ENCODE measurements at places on chromosomes 6 and 20. TPM values are rescaled to one million over a fixed set of nuclear protein-coding genes. Genes with fewer than 3 reads are reported as not detected.

The OPRM1 gene
- not detected for total RNA-seq

The MEI4 gene
- total RNA-seq = under 0.01 TPM

The DEFB132 gene
- total RNA-seq = not detected

The SEL1L2 gene
- total RNA-seq = not detected

The SMOC2 gene
- total RNA-seq = not detected

The CST7 gene
- not detected for total RNA-seq

The TBXT gene
- not detected for total RNA-seq

The FOXA2 gene
- total RNA-seq = not detected

The SRSF12 gene
- 0.19 TPM for total RNA-seq

The SUMO4 gene
- total RNA-seq = 0.65 TPM

The C6orf141 gene
- 55.0 TPM for total RNA-seq

The ENPP3 gene
- total RNA-seq = 1.5 TPM
